Stimulated activated CD8-positive, alpha-beta memory T cell treated with anti-CD3 and anti-CD28 coated beads, Interleukin-12 subunit alpha, Interleukin-12 subunit beta, amount 100 ng/mL, for 1 hour (primary cell): ENCODE measurements at places on chromosomes 1 and 21.

DNA sequence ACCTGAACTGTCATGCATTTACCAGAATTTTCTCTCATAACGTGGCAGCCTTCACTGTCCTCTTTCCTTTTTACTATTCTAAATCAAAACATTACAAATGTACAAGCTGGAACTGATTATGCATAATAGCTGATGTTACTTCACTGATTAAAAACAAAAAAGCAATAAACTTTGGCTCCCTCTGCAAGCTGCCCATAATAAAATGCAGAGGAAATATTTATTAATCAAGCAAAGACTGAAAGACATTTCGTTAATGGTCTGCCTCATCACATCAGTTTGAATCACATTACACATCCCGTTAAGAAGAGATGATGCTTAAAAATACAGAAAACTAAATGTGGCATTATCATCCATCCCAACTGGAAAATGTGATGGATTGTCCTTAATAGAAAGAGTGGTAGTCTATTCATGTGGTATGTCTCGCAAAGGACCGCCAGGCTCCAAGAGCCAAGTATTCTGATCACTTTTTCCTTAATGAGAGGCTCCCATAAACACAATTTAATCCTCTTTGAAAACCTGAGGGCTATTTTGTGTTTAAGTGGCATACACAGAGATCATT, 225.3 kb downstream of the RGS7 start:
- DNase-seq, result no peak

DNA sequence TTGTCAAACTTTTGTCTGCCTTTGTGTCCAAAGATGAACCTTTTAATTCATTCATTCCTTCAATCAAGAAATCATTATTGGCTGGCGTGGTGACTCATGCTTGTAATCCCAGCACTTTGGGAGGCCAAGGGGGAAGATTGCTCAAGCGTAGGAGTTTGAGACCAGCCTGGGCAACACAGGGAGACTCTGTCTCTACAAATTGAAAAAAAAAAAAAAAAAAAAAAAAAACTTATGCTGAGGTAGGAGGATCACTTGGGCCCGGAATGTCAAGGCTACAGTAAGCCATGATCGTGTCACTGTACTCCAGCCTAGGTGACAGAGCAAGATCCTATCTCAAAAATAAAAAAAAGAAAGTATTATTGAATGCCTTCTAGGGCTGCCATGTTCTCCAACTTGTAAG, 51.3 kb upstream of the CXADR start:
- DNase-seq, result no peak

DNA sequence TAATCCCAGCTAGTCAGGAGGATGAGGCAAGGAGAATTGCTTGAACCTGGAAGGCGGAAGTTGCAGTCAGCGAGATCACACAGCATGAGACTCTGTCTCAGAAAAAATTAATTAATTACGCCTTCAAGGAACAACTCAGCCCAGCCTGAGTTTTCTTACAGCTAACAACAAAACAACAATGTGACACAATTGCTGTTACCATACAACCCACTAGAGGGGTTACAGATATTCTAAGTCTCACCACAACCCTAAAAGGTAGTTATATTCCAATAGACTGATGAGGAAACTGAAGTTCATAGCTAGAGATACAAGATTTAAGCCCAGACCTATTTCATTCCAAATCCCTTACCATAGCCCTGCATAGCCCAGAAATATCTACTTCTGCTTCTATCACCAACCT, 2.9 kb upstream of the LRRC8C start:
- DNase-seq, result no peak

GRCh38 chr1:201551877-201552731, 13.2 kb downstream of the NAV1 start:
- no peak for DNase-seq

GRCh38 chr21:16310176-16310575, 580.4 kb downstream of the USP25 start:
- no peak for DNase-seq

- no peak for DNase-seq
These were observed 296.3 kb downstream of the PTBP2 start for GRCh38 chr1:97017895-97018294.

GRCh38 chr1:102550729-102551384, 554.1 kb upstream of the OLFM3 start:
- no peak for DNase-seq

DNA sequence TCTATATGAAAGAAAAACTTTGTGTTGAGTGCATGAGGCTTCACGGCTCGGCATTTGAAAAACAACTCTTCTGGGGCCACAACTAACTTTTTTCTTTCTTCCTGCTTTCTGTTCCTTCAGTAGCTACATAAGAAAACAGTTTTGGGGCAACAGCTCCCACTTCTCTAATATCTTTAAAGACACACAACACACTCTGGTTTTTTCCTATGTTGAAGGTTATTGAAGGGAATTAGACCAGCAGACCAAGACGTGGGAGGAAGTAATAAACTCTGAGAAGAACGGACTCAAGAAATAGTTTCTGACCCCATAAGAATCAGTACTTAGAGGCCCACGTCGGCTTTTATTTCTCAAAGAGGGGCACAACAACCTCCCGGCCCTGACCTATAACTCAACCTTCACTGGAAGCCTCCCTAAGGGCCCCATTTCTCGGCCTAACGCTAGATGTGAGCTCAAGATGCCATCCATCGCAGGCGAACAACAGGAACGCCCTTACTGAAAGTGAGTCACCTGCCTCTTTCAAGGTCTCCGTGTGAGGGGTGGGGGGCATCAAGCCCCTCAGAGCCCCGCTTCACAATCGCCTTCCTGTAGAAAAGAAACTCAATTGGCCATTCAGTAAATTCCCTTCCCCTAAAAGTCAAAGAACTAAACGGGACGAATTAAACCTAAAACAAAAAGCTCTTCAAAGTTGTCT, 844 bp downstream of the ZMYM6 start:
- peak; percentile 15 for DNase-seq

- no peak for DNase-seq
These were observed 28.0 kb upstream of the SFPQ start for GRCh38 chr1:35220976-35221375.

- peak; percentile 45 for DNase-seq
These were observed at the start of gene TTC22 for GRCh38 chr1:54800899-54801759. TTC22 (minus strand) TSS chr1:54801323; CDS start chr1:54801163, 160 bp downstream.

GRCh38 chr1:199038156-199038555, 399.3 kb downstream of the PTPRC start:
- DNase-seq, result no peak

DNA sequence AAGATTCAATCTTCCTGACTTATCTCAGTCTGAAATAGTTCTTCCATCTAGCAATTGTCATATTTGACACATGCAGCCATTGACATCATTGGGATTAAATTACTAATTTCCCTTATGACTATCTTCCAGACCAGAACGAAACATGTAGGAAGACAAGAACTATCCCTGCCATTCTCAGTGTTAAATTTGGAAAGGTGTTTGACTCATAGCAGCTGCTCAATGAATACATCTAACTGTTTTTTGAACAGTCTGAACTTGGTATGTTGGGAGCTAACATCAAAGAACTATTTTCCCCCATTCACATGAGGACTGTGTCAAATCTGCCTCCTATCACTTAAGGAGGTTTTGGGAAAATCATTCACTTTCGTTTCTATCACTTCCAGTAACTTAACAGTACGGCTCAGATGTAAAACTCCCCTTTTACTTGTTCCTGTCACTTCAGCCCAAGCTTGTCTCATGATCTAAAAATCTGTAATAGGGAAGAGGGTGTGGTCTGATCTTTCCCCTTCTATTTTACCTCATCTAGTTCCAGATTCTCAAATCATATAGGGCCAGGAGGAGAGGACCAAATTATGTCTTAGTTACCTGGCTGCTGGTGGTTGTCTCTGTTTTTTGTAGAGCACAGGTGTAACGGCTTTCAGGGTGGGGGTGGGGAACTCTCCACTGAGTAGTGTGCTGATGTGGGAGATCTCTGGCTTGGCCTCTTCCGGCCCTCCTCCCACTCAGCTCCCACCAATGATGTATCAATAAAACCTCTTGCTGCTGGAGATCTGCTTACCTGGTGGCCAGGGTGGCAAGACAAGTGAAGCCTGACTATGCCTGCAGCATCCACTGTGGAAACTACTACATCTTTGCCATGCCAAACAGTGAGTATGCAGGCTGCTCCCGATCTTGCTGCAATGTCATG, 26.2 kb upstream of the SLAMF1 start:
- no peak for DNase-seq

DNA sequence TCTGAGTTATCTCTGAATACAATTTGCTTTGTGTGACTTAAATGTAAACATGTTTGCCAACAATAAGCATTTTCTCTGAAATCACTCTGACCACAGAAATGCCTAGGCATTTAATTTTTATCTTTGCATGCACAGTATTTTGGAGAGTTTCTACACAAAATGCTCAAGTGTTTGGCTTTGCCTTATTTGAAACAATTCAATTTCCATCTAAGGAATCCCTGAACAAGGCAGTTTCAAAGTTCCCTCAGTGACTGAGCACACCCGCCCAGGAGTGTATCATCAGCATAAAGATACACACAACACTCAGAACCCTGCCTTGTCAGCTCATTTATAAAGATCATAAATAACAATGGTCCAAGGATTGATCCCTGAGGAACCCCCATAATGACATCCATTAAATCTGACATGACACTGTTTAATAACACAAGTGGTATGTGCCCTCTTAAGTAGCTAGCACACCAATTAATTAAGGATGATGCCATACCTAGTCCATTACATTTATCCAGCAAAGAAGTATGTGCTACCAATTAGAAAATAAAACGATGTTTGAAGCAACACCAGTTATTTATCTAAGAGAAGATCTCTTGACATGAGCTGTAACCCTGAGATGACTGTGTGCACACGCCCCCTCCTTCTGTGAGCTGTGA, 585.8 kb downstream of the ADGRL2 start:
- DNase-seq, result no peak

DNA sequence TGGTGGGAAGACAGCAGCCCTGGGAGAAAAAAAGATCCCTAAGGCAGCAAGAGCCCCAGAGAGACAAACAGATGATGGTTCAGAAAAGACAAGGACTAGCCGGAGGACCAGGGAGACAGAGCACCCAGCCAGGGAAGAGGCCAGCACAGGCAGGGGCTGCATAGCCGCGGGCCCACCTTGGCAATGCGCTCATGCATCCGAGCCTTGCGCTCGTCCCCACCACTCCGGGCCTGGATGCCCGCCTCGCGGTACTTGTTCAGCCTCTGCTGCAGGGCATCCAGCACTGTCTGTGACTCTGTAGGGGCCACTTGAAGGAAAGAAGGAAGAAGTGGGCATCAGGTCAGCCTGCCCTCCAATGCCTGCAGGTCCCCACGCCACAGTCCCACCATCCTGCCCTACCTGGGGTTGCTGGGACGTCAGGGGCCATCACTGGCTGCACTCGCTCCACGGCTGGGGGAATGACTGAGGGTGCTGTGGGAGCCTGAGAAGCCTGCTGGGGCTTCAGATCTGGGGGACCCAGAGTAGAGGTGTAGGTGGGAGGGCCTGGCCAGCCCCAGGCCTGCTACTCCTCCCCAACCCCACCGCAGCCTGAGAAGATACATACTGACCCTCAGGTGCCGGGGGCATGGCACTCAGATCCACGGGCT, 7.0 kb downstream of the CC2D1B start:
- no peak for DNase-seq

DNA sequence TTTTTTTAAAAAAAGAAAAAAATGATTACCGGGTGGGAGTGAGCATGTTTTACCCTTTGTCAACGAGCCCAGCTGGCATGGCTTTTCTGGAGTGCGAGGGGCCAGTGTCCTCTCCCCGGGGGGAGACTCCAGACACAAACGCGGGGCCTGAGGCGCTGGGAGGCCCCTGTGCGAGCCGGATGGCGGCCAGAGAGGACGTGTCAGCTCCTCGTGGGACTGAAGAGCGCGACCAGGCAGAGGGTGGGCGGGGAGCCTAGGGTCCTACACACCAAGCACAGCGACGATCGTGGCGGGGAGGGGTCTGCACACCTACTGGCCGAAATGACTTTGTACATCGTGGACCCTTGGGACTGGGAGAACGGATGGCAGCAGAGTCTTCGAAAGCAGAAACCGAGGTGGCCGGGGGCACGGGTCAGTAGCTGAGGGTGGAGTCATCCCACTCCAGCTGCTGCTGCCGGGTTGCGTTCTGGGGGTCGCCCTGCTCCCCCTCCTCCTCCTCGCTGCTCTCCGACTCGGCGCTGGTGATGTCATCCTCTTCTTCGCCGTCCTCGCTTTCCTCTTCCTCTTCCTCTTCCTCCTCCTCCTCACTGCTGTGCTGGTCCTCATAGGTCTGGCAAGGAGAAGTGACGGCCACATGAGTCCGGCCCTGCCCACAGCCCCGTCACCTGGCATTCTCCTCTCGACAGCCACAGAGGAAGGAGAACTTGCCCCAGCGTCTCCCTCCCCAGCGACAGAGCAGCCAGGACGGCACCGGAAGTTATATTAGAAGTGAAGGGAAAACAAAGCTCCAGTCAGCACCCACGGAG, 78.8 kb downstream of the PIK3CD start:
- no peak for DNase-seq

GRCh38 chr1:77620273-77620672, 62.2 kb downstream of the ZZZ3 start:
- DNase-seq, result no peak

DNA sequence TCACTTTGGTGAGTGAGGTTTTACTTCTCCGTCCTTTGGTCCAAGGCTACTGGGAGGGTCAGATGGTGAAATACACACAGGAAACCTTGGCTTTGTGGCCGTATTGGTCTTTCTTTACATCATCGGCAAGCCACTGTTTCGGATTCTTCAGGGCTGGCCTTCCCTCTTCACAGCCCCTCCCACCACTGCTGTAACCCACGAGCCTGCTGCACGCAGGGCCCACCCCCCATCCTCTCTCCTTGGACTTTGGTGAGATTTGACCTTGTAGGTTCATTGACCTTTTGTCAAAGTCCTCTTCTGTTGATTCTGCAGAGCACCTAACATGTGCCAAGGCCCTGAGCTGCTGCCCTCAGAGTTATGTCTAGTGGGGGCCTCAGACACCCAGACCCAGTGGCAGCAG, 328.6 kb downstream of the CAMTA1 start:
- no peak for DNase-seq

- no peak for DNase-seq
These were observed 17.8 kb downstream of the L1TD1 start for GRCh38 chr1:62212411-62212810.

DNA sequence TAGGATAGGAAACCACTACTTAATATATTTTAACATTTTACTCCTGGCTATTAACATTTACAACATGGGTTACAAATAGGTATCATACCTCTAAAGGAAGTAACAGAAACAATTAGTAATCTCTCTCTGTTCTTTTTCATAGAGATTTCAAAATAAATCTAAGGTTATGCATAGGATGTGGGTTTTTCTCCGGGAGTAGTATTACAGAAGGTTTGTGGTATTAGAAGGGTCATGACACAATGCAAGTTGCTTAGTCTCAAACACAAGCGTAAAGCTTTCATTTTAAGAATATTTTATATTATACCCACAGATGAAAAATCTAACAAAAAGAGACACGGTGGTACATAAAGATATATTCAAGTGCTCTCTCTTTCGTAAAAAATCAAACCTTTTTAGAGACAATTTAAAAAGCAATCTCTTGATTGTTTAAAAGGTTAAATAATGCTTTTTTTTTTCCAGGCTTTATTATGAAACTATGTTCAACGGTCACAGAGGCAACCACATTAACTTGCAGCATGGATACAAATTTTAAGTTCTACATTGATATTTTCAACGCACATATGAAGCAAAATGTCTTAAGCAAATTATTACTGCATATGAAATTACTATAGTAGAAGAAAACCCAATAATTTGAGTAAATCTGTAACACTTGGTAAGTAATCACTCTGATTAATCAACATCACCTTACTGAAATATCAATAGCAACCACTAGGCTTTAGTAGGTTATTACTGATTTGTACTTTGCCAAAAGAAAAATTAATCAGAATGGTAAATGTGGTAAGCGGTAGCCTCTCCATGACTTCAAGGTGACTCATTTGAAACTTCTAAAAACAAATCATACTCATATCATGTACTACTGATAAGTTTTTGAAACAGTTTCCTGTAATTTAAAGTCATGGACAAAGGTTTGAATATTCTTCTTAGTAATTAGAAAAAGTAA, 97.4 kb upstream of the GFI1 start:
- no peak for DNase-seq
